ENCODE measurements at places on chromosomes 3 and 15. TPM values are rescaled to one million over a fixed set of nuclear protein-coding genes. Genes with fewer than 3 reads are reported as not detected.
A peak's percentile ranks its signal among the peaks of the same experiment; 100 is the strongest.

- no peak for DNase-seq
These were observed 154.0 kb upstream of the PRICKLE2 start for GRCh38 chr3:64379221-64379620.

- DNase-seq = no peak
These were observed 71.3 kb downstream of the SV2B start for GRCh38 chr15:91171334-91171733.

GRCh38 chr3:186613637-186614265 lies 891 bp downstream of the AHSG start:
- DNase-seq = no peak

DNA sequence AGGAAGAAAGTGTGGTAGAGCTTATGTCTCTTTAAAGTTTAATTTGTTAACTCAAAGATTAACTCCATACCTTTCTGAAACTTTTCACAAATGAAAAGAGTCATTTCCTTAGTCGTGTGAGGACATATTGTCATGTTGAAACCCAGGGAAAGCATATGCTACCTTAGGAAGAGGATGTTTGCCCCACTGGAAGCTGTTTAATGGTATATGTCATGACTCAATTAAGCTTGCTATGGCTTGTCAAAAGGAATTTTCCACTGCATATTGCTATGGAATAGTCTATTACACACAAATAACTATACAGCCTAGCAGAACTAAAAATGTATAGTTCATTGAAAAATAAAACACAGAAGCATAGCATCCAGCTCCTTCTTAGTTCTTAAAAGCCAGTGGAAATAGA lies 69.9 kb downstream of the NSUN3 start:
- DNase-seq = no peak

DNA sequence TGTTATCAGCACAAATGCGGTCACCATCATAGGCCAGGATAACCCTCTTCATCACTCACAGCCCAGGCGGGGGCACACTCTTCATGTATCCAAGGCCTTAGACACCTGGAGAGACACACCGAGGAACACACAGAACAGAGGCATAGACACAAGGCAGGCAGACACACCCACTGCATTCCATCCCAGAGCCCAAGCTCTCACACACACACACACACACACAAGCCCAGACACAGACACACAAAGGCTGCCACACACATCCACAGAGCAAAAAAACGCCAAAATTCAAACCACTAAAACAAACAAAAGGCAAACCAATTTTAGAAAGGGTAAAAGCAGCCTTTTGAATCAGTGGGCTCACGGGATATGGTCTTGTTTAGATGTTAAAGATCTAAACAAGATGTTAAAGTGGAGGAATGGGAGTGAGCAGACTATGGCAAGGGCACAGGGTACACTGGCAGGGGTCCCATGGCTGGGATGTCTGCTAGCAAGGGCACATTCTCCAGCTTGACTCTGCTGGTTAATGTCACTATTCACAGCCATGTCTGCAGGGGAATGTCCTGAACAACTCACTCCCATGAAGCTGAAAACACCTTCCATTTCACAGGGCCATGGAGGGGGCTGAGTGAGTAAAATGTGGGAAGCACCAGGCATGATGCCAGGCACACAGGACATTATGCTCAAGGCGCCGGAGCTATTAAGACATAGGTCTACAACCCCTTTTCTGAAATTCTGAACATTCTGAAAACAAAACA lies 14.9 kb upstream of the CRABP1 start:
- no peak for DNase-seq

DNA sequence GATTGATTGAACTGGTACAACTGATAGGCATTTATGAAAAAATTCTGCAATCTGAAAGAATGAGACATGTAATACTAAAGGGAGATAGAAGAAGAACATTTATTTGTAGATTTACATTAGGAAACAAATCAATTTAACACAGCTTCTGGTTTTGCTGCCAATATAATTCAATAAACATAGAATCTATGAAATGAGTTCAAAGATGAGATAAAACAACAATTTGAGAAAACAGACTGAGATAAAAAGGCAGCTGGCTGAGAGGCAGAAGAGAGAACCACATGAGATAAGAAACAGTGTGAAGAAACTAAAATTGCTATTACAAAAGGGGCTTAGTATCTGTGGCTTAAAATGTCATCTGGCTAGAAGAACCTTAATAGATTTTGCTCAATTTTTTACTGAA lies 176.6 kb downstream of the PYDC2 start:
- no peak for DNase-seq

- no peak for DNase-seq
These were observed 37.1 kb downstream of the MAP3K13 start for GRCh38 chr3:185399737-185400667.

DNA sequence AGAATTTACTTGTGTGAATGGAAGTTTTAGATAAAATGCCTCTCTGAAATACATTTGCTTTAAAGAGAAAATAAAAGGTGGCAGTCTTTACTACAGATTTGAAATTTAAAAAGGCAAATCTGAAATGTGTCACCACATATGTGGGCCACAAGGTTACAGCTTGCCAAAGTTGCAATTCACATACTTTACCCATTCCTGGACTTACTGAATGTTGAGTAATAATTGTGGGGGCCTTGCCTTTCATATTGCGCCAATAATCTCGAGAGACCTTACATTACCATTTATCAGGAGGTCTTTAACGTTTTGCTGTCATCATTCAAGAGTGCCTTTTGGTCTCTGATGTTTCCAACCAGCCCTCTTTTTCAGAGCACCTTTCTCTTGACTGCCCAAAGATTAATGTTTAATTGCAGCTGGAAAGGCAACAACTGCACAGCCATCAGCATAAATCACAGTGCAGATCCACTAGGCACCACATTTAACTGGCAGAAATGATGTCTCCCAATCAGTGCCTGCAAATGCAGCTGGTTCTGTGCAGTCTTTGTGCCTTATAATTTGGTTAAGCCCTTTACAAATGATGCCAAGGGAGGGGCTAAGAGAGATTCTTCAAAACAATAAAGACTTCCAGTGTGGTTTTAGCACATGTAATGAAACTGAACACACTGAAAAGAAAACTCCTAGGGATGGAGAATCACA lies 206.8 kb downstream of the MAGI1 start:
- peak; percentile 29 for DNase-seq

- no peak for DNase-seq
These were observed 6.4 kb upstream of the STAB1 start for GRCh38 chr3:52488746-52489145.

GRCh38 chr15:92788196-92788595 lies 111.9 kb upstream of the CHD2 start:
- DNase-seq = no peak

- DNase-seq = no peak
These were observed 1.5 kb upstream of the TM4SF19 start for GRCh38 chr3:196339493-196340254.

DNA sequence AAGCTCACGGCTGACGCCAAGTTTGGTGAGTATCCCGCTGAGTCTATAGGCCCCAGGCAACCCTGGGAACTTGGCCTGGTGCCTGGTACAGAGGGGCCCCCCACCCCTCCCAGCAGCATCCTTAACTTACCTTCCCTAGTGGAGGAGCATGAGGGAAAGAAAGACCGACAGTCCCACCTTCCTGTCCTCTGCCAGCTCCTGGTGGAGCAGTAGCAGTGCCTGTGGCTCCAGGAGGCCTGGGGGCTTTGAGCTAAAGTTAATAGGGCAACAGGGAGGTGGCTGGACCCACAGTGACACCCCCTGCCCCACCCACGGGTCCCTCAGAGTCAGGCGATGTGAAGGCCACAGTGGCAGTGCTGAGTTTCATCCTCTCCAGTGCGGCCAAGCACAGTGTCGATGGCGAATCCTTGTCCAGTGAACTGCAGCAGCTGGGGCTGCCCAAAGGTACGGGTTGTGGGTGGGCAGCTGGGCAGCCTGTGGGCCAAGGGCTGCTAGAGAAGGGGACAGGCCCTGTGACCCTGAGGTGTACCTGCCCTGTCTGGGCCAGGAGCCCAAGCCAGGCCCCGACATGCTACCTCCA lies 2.9 kb downstream of the COMMD4 start:
- no peak for DNase-seq

GRCh38 chr15:91308199-91308598 lies 208.1 kb downstream of the SV2B start:
- no peak for DNase-seq

DNA sequence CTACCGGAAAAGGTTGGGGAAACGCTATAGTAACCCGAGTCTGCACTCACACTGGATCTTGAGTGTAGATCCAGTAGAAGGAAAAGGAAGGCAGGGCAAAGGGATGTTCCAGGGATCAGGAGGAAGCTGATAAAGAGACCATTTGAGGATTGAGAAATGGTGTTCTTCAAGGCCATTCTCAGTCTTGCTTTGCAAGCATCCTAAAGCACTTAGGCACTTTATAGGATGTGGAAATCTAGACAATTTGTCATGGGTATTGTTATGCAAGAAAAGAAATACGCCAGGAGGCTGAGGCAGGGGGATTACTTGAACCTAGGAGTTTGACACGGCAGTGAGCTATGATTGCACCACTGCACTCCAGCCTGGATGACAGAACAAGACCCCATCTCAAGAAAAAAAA lies 13.2 kb upstream of the SCAMP5 start:
- no peak for DNase-seq

- DNase-seq = peak; percentile 81
These were observed 75.8 kb upstream of the FAM98B start for GRCh38 chr15:38378161-38378560.

DNA sequence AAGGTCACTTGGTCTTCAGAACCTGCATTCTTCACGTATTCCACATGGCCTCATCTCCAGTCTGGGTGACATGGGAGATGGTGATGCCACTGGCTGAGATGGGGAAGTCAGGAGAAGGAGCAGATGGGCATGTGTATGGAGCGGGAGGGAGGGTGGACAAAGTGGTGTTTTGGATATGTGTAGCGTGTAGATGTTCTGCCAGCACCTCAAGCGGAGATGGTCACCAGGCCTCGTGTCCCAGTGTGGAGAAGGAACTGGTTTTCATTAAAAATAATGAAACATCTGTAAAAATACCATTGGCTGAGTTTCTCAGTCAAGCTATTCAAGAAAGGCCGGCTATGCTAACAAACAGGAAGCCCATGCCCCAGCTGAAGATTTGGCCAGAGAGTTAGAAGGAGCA lies 26.2 kb downstream of the LARP6 start:
- no peak for DNase-seq

GRCh38 chr3:123337226-123337625 lies 111.7 kb downstream of the ADCY5 start:
- DNase-seq = no peak

DNA sequence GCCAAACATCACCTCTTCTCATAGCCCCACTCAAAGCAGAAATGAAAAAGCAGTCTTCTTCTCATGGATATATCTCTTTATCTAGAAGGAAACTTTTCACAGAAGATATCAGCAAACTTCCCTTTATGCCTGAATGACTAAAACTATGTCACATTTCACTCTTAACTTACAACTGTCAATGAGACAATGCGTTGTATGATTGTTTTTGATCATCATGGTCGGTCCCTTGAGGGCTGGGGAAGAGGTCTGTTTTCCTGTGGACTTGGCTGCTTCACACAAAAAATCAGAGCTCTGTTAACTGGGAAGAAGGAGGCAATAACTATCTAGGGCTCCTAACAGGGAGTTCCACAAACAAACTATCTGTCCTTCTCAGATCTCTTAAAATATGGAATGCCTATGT lies 5.1 kb downstream of the NLGN1 start:
- no peak for DNase-seq

DNA sequence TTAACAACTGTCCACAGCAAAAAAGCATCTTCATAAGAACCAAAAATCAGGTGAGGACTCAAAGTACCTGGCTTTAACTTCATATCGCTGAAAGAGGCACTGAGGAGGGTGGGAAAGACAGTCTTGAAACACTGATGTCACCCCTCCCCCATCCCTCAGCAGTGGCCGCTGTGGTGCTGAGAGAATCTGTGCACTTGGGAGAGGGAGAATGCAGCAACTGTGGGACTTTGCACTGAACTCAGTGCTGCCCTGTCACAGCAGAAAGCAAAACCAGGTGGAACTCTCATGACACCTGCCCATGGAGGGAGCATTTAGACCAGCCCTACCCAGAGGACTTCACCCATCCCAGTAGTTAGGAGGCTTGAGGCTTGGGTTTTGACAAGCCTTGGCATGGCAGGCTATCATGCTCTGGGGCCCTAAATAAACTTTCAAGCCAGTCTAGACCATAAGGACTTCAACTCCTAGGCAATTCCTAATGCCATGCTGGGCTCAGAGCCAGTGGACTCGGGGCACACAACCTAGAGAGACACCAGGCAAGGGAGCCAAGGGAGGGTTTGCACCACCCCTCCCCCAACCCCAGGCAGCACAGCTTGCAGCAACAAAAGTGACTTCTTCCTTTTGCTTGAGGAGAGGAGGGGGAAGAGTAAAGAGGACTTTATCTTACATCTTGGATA lies 6.1 kb upstream of the ZSCAN2 start:
- no peak for DNase-seq

DNA sequence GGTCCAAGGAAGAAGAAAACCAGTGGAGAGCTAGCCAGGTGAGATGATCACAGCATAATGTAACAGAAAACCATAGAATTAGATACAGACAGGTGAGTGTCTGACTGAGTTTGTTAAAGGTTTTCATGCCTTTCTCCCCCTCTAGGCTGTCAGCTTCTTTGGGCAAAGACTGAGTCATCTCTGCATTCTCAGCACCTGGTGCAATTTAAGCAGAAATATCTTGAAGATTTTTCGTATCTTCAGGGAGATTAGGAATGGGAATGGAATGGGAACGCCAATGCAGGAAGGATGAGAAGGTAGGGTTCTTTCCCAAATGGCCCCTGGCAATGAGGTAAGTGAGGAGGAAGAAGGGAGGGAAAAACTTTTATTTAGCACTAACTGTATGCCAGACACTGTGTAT lies 122.0 kb upstream of the SLC7A14 start:
- no peak for DNase-seq

GRCh38 chr15:28990390-28990789 lies 104.6 kb downstream of the APBA2 start:
- DNase-seq = no peak

GRCh38 chr3:95148107-95148506 lies 1085.2 kb downstream of the NSUN3 start:
- no peak for DNase-seq

GRCh38 chr3:7646851-7647250 lies 785.9 kb downstream of the GRM7 start:
- no peak for DNase-seq

- DNase-seq = no peak
These were observed 73.3 kb upstream of the PYGO1 start for GRCh38 chr15:55661428-55661827.

C2CD4A gene
- 0.98 TPM for polyA plus RNA-seq

ANKRD34C gene
- polyA plus RNA-seq = not detected

VEPH1 gene
- 1.5 TPM for polyA plus RNA-seq

UCN2 gene
- polyA plus RNA-seq = not detected

SOX14 gene
- polyA plus RNA-seq = not detected

USP13 gene
- 2.1 TPM for polyA plus RNA-seq
